ENCODE measurements at places on chromosomes 6 and 20.

GRCh38 chr6:166775180-166775922, 148.3 kb upstream of the RPS6KA2 start:
- peak; percentile 60 for DNase-seq

GRCh38 chr20:43824309-43825050, 90.2 kb upstream of the TOX2 start:
- DNase-seq: no peak

DNA sequence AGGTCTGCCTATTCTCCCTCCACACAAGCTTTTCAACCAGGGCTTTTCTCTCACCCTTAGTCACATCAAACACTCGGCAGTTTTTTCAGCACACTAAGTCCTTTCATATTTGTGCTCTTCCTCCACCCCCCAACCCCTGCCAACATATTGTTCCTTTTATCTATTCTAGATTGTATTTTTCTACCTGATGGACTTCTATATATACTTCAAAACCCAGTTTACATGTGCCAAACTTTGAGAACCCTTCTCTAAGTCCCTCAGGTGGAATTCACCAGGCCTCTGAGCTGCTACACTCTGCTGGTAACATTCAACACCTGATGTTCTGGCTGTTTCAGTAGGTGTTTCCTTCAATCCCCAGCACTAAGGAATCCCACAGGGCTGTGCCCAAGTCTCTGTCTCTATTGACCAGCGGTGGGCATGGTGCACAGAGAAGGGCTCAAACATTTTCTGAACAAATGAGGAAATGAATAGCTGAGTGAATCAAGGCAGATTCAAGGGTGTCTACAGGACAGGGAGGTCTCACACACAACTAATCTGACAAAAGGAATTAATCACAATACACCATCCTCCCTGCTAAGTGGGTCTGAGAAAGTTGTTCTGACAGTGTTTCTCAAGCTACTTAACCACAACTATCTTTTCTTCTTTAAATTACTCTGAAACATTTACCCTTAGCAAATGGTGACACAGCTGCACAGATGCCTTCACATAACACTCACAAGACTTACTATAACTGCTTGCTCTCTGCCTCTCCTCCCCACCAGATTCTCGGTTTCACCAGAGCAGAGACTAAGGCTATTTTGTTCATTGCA, 166.5 kb downstream of the TSHZ2 start:
- peak; percentile 26 for DNase-seq

- no peak for DNase-seq
These were observed 53.6 kb upstream of the PIM1 start for GRCh38 chr6:37116326-37116725.

- DNase-seq: no peak
These were observed 257.8 kb downstream of the CDC5L start for GRCh38 chr6:44645276-44645675.

GRCh38 chr6:9482030-9482738, 932.7 kb downstream of the TFAP2A start:
- no peak for DNase-seq

DNA sequence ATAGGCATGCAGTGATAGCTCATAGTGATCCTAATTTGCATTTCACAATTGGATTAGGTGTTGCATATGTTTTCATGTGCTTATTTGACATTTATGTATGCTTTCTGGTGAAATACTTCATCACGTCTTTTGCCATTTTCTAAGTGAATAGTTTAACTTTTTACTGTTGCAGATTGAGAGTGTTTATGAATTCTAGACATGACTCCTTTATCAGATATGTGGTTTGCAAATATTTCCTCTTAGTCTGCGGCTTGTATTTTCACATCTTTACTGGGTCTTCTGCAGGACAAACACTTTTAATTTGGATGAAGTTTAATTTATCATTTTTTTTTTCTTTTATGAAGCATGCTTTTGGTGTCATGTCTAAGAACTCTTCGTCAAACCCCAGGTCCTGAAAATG, 39.2 kb downstream of the CCN2 start:
- no peak for DNase-seq

GRCh38 chr20:60288945-60289344, 330.7 kb downstream of the CDH26 start:
- no peak for DNase-seq

GRCh38 chr6:158255275-158255988, 56.8 kb upstream of the TULP4 start:
- no peak for DNase-seq

DNA sequence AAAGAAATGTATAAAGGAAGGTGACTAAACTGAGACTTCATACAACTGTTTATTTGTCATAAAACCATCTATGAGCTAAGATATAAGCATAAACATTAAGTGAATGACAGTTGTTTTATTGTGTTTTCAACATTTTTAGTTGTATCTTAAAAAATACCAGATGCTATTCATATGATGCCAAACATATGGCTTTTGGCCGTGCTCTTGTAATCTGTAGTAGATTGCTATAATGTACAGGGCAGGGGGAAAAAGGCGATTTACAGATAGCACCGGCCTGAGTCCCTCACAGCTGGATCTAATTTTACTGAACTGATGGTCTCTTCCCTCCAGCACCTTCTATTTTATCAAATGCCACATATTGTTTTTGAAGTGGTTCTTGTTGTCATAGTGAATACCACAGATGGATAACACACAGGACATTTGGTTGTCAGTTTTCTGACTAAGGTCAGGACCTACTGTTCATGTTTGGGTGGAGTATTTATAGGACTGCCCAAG, 48.2 kb downstream of the CENPW start:
- no peak for DNase-seq

- no peak for DNase-seq
These were observed 19.7 kb downstream of the GTPBP2 start for GRCh38 chr6:43609402-43609801.

DNA sequence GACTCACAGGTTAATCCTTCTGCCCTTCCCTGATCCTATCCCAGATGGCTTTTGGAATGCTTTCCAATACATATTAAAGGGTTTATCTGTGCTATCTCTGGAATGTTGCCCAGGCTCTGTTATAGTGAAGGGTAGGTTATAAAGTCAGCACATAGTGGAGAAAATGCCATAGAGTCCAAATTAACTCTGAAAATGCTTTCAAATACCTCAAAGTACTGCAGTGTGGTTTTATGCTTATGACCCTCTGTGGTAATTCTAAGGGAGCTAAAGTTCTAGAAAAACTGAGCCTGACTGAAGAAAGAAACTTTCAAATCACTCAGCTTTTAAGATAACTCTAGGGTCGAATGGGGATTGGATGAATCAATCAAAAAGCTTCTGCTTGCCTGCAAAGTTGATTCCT, 159.8 kb downstream of the PLCB1 start:
- DNase-seq: no peak

DNA sequence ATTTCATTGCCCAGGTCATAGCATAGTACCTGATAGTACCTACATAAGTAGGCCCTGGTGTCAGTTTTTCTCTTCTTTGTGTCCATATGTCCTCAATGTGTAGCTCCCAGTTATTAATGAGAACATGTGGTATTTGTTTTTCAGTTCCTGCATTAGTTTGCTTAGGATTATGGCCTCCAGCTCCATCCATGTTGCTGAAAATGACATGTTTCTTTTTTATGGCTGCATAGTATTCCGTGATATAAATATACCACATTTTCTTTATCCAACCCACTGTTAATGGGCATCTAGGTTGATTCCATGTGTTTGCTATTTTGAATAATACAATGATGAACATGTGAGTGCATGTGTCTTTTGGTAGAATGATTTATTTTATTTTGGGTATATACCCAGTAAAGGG, 641.6 kb downstream of the RFPL4B start:
- DNase-seq: no peak

DNA sequence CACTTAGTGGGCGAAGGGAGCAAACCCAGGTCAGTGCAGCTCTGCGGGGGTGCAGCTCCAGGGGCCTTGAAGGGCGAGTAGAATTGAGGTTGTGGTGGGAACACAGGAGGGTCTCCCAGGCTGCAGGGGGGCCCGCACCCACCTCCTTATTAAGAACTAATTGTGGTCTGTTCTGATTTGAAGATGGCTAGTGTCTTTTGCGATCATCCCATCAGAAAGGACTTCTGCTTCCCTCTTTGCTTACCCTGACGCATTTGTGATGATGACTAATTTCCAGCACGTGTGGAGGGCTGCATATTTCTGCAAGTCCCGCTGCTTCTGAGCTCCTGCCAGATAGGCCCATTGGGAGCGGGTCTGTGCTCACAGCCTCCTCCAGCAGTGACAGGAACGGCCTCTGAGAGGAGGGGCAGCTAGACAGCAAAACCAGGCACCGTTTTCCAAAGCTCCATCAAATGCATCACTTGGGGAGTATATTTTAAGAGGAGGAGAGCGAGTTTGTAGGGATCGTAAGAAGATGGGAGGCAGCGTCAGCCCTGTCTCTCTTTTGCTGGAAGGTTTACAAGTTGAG, 268.9 kb downstream of the CDH4 start:
- DNase-seq: no peak

- no peak for DNase-seq
These were observed 44.1 kb upstream of the ERVFRD-1 start for GRCh38 chr6:11155589-11155988.

GRCh38 chr6:112906726-112907125, 559.6 kb downstream of the RFPL4B start:
- DNase-seq: no peak

- no peak for DNase-seq
These were observed 6.7 kb downstream of the PCK1 start for GRCh38 chr20:57567471-57568079.

- DNase-seq: no peak
These were observed 26.9 kb downstream of the DDX27 start for GRCh38 chr20:49245921-49246740.

DNA sequence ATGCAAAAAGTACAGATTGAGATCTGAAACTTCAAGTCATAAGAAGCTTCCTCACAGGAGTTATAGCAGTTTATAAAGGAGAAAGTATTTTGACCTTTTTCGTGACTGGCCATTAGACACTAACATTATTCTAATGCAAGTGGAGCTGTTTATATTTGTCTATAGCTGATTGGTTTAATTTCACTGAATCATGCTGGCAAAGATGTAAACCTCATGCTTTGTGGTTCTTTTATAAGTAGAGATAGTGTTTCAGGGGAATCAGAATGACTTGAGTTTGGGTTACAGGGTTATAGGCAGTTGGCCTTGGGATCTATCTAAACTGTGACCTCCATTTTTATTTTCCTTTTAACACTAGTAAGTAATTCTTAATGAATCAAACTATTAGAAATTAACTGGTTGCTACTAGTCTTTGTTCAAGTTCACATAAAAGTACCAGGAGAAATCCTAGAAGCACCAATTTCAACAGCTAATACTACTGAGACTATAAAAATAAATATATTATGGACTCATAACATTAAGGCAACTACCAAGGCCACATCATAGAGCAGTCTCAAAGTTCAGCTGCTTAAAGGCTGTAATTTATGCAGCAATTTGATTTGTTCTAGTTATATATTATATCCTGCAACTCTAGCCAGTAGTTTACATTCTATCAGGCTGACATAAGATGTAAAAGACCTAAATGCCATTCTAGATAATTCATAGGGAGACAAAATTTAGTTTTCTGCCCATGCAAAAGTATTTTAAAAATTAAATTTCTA, 94.0 kb downstream of the RNGTT start:
- DNase-seq: no peak

DNA sequence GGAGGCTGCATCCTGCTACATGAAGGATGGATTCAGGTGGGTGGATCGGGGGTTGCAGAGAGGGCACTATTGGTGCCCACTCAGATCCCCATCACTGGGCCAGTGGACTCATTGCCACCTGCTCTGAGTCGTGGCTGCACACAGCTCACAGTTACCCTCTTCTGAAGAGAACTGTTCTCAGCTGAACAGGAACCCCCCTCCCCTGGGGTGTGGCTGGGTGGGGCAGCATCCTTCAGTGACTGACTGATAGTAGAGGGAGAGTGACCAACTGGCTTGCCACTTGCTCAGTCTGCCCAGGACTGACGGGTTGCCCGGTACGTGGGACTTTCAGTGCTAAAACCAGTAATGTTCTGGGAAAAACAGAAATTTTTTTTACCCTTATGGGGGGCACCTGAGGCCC, 494.0 kb upstream of the CHD6 start:
- no peak for DNase-seq

- DNase-seq: peak; percentile 52
These were observed 28.7 kb downstream of the FGD2 start for GRCh38 chr6:37033819-37034795.

DNA sequence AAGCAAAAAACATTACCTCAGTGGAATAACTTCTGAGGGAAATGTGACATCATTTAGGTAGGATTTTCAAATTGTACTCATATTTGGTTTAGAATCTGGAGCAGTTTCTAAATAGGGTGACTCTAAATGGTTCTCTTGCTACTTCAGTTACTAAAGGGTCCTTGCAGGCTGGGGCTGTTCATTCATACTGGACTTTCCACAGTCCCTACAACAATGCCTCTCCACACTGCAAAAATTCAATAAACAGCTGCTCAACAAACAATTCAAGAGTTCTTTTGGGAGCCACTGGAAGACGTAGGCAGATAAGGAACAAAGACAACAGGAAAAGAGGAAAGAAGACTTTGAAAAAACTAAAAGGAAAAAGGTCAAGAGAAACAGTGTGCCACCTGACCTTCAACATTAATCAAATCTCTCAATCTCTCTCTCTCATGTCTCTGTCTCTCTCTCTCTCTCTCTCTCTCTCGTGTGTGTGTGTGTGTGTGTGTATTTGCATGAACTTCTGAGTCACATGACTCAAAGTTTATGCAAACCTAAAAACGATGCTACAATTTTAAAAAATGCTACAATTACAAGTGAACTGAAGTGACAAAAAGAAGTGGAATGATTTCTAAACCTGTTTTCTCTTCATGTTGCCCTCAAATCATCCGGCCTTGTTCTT, 14.5 kb downstream of the NOL7 start:
- no peak for DNase-seq

DNA sequence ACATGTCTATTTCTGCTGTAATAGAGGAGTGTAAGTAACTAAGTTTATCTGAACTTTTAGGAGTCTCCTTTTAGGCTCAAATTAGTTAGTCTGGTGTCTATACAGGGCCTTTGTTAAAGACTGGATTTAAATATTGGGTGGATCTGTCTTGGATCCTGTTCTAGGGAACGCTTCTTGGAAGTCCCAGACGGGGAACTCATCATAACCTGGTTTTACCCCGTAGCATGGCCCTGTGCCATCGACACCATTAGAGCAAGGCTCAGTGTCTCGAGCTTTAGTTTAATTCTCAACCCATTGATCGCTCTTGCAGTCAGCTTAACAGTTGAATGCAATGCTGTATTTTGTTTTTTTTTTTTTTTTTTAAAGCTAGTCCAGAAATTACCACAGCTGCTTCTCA, 89.9 kb downstream of the CARMIL1 start:
- DNase-seq: no peak
